Activated T-helper 17 cell treated with anti-CD3 and anti-CD28 coated beads, Interleukin-2, amount 50 U/mL, for 72 hours (primary cell): ENCODE measurements at places on chromosomes 16 and 17. TPM values are rescaled to one million over a fixed set of nuclear protein-coding genes. Genes with fewer than 3 reads are reported as not detected.

DNA sequence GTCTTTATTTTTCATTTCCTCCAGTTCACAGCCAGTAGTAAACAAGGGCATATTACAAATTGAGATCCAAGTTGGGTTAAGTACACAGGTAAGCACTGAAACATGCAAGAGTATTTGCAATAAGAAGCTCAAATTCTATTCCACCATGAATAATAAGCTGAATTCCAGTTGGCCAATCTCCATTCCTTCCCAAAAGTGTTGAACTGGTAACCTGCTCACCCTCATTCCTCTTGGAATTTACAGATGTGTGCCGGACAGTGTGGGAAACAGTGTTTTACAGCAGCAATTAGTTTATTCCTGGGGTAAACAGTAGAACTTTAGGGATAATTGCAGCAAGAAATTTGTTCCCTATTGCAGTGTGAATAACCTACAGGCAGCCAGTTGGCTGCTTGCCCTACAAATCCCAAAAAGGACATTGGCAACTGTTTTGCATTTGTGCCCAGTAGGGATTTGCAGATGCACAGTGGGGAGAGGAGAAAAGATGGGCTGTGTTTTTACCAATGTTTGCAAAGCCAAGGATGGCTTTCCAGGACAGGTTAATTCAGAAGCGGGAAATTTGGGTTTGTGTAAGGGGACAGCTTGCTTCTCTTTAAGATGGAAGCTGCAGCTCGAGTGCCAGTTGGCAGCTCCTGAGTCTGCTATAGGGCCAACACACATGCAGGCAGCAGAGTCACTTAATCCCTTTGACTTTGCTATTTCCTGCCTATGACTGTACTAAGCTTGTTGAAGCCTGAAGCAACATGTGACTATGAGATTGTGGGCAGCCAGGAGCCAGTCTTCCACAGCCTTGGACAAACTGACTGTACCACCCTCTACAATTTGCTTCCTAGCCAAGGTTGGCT lies 318.9 kb downstream of the MAP2K6 start:
- no peak for ATAC-seq

DNA sequence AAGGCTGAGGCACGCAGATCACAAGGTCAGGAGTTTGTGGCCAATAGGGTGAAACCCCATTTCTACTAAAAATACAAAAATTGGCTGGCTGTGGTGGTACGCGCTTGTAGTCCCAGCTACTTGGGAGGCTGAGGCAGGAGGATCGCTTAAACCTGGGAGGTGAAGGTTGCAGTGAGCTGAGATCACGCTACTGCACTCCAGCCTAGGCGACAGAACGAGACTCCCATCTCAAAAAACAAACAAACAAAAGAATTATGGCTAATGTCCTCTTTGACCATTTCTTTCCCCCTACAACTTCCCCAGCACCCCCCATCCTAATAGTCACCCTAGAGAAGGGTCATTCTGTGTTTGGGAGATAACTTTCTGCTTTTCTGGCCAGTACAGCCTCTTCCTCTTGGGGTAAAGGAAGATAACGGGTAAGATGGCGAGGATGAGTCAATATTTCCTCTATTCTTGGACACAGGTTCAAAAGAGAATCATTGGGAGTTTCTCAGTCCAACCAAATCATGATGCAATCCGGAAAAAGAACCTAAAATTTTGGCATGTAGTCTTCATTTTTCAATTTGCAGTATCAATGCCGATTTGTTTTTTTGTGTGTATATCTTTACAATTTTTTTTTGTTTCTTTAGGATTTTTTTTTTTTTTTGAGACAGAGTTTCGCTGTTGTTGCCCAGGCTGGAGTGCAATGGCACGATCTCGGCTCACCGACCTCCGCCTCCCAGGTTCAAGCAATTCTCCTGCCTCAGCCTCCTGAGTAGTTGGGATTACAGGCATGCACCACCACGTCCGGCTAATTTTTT lies 107.6 kb upstream of the MED13 start:
- ATAC-seq = no peak

DNA sequence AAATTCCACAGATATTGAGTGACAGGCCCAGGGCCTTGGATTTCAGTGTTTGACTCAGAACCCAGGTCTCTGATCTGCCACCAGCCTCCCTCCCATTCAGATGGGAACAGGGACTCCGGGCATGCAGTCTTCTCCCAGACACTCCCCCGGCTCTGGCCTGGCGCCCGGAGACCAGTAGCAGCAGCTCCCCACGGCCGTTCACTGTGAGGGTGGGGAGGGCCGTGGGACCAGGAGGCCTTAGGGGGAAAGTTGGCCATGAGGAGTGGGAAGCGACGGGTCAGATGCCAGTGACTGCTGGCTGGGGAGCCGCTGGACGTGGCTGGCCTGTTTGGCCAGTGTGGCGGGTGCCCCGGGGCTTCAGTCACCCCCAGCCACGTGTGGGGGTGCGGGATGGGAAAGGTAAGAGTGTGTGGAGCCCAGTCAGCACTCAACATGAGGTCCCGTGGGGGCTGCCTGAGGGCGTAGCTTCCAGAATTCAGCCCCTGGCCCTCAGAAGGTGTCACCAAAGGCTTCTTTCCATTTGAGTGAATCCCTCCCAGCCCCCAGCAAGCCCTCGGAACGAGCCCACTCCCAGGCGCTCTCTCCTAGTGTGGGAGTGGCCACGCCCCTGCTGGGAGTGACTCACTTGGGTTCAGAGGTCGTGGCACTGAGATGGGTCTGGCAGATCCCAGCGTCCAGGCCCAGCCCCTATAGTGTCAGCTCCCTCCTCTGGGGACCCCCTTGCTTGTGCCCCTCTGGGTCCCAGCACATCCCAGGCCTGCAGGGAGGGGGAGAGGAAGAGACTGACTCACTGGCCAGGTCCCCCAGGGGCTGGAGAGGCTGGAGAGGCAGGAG lies 309.4 kb downstream of the SEC14L1 start:
- ATAC-seq = peak; percentile 57

- ATAC-seq = peak; percentile 38
Measured at GRCh38 chr17:16989230-16989952, 17.5 kb upstream of the TNFRSF13B start.

DNA sequence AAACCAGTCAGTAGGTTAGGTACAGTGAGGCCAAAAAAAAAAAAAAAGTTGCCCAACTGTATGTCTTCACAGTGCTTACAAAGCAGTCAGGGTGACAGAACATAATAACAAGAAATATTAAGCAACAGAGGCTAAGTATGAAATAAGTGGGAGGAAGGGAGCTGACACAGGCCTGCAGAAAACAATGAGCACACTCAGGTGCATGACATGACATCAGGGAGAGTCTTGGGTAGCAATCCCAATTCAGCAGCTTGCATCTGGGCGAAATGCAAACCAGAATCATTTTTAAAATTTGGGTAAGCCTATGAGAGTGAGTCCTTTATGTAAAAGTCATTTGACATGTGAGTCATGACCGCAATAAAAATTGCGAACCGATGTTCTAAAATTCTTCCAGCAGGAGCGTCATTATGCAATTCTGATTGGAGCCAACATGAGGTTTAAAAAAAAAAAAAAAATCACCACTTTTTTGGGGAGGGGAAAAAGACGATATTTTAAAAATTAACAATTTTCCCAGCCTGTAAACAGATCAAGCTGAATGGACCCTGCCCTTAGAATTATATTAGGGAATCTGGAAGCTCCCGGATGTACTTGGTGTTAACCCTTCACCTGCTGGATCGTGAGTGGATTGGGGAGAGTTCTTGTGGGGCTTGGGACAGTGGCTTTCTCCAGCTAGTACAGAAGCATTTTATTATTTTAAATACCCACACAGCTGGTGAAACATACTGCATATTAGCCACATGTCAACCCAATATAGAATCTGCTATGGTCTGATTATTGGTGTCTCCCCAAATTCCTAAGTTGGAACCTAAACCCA lies 127.9 kb downstream of the NPIPB5 start:
- no peak for ATAC-seq

KRT23 gene
- total RNA-seq = not detected

ACSM3 gene
- 15.1 TPM for total RNA-seq

ZNF750 gene
- total RNA-seq = not detected

SBK1 gene
- 17.6 TPM for total RNA-seq

TXNDC11 gene
- total RNA-seq = 33.8 TPM

GCGR gene
- total RNA-seq = 0.26 TPM

SAMD14 gene
- 0.84 TPM for total RNA-seq
